Activated CD8-positive, alpha-beta memory T cell treated with anti-CD3 and anti-CD28 coated beads, Interleukin-2, amount 50 U/mL, for 48 hours (primary cell): ENCODE measurements at places on chromosomes 12 and 14.

DNA sequence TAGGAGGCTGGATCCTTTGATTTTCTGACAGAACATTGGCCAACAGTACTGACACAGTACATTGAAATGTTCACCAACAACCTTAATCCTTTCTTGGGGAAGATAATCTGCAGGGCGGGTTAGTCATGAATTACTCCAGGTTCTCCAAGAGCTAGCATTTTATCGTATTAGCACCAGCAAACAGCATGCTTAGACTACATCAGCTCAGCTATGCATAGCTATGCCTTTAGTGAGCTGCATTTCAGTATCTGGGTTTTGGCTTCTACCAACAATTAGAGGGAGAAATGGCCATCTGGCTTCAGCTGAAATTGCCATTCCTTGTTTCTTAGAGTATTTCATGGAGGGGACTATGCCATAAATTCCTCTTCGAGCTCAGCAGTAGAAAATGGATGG, 33.8 kb downstream of the SAMD4A start:
- DNase-seq = no peak

DNA sequence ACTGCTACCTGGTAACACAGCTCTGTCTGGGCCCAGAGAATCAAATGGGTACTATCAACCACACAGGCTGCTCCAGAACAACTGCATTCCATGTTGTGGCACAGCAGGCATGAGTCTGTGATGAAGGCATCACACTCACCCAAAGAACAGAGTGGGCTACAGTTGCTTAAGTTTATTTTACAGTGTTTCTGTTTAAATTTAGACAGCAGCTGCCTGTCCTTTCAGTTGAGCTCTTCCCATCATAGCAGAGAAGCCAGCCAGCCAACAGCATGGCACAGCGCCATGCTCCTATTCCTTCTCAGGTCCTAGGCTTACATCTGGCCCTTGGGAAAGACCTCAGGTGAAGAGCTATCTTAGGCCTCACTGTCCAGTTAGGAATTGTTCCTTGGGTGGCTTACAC, 147.0 kb upstream of the FRMD6 start:
- DNase-seq = no peak

GRCh38 chr14:57725399-57726077, 140.4 kb downstream of the SLC35F4 start:
- no peak for DNase-seq

DNA sequence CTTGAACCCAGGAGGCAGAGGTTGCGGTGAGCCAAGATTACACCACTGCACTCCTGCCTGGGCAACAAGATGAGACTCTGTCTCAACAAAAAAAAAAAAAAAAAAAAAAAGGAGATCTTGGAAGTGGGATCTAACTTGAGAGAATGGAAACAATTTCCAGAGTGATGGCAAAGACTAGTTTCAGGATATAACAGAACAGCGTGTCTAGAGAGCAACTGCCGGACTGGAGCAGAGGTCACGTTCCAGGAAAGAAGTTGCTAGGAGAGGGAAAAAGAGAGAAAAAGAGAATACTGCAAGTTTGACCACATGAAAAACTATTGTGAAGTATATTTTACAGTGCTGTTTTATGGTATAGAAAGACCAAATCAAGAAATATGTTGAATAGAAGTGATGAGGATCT, 118.0 kb downstream of the MON2 start:
- DNase-seq = no peak

- DNase-seq = no peak
These were observed 83.5 kb upstream of the C14orf180 start for GRCh38 chr14:104496095-104496494.

GRCh38 chr14:22641846-22642245, 2.3 kb downstream of the OR6J1 start:
- DNase-seq = no peak
